NCI-H460 (cell line): ENCODE measurements at places on chromosomes 5 and 9.

- no peak for DNase-seq
Observed at GRCh38 chr5:180389252-180390101, 36.3 kb upstream of the GFPT2 start.

DNA sequence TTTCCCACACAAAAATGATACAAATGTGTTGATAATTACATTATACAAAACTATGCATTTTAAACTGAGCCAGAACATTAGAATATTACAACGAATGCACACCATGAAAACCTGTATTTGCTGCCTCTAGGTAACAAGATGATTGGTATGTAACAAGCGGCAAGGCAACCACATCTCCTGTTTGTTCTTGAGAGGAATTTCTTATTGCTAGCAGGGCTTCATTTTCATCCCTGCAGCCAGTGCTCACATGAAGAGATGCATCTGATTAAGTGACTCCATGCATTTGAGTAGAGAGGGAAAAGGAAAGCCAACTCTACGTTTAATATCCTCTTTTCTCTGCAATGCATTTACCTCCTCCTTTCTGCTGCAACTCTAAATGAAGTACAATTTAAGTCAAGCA, 36.6 kb downstream of the FRMD3 start:
- DNase-seq = no peak

- no peak for DNase-seq
Observed at GRCh38 chr9:126381195-126381594, 54.6 kb downstream of the MVB12B start.

DNA sequence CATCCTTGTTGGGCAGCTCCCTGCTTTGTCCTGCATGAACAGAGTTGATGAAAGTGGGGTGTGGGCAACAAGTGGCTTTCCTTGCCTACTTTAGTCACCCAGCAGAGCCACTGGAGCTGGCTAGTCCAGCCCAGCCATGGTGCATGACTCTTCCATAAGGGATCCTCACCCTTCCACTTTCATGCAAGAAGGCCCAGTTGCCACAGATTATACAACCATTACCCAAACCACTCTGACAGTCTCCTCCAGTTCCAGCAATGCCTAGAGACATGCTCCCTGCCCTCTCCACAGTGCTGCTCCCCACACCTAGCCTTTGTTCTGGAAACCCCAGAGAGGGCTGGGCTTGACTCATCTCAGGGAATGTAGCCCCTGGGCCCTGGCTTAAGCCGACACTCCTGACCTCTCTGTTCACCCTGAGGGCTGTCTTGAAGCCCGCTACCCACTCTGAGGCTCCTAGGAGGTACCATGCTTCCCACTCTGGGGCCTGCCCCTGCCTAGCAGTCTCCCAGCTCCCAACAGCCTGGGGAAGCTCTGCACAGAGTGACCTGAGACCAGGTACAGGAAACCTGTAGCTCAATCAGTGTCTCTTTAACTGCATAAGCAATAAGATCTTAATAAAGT, 3.9 kb downstream of the SLC35A4 start:
- DNase-seq = no peak

DNA sequence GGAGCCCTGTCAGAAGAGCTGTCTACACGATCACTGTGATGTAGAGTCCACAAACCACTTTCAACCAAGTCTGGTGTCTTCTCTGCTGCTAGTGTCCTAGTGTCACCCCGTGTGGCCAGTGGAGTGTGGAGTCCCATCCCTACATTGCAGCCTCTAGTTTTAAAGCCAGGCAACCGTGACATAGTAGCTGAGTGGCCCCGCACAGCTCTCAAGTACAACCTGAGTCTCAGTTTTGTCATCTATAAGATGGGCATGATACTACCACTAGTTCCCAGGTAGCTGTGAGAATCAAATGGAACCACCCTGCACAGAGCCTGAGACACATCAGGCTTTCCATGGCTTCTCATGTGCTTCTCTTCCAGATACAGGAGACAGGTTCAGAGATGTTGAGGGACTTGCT, 43.2 kb upstream of the AKNA start:
- DNase-seq = no peak

- no peak for DNase-seq
Observed at GRCh38 chr5:130138406-130139045, 234.3 kb downstream of the CHSY3 start.

GRCh38 chr5:157076558-157076957, 17.6 kb upstream of the HAVCR1 start:
- no peak for DNase-seq

DNA sequence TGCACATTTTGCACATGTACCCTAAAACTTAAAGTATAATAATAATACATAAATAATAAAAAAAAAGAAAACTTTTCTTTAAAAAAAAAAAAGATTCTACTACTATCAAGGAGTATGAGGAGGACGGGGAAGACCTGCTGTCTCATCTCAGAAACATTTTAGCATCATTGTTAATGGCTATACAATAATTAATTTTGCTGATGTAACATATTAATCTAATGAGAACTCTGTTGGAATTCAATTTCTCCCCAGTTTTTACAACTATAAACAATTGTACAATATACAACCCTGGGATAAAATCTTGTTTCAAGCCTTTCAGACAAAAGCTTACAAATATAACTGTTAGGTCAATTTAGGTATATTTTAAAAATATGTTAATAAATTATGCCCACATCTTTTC, 139.0 kb upstream of the GRIN3A start:
- no peak for DNase-seq

GRCh38 chr5:133412661-133413060, 199.7 kb downstream of the FSTL4 start:
- no peak for DNase-seq
